ENCODE measurements at places on chromosomes 11 and 22.

- DNase-seq, result no peak
Measured at GRCh38 chr11:113163291-113164030, 150.9 kb upstream of the TTC12 start.

GRCh38 chr11:109971184-109971523 lies 122.0 kb upstream of the ZC3H12C start:
- no peak for DNase-seq

GRCh38 chr11:63907808-63908530 lies 9.0 kb downstream of the RCOR2 start:
- no peak for DNase-seq

DNA sequence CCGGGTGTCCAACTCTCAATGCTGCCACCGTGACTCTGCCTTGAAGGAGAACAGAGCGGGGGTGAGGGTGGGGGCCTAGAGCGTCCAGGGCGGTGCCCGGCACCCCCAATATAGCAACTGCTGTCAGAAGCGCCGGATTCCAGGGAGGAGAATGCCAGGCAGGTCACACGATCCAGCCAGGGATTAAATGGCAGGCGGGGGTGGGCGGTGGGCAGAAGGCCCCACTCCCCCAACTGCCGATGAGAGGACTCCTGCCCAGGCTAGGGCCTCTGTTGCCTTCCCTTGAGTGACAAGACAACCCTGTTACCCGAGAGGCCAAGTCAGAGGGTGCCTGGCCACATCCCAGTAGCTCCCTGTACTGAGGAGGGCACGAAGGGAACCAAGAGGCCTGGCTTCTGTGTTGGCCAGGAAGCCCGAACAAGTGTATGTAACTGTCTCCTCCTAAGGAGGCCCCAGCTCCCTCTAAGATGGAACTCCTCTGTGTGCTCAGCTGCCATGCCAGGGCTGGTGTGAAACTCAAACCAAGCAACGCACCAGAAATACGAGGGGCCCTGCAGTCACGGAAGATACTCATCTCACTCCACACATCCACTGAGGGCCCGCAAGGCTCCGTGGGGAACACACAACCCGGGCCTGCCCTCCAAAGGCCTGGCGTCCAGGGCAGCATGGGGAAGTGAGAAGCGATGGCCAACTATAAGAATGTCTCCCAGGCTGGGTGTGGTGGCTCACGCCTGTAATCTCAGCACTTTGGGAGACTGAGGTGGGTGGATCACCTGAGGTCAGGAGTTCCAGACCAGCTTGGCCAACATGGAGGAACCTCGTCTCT lies 3.0 kb downstream of the PACSIN3 start:
- no peak for DNase-seq

DNA sequence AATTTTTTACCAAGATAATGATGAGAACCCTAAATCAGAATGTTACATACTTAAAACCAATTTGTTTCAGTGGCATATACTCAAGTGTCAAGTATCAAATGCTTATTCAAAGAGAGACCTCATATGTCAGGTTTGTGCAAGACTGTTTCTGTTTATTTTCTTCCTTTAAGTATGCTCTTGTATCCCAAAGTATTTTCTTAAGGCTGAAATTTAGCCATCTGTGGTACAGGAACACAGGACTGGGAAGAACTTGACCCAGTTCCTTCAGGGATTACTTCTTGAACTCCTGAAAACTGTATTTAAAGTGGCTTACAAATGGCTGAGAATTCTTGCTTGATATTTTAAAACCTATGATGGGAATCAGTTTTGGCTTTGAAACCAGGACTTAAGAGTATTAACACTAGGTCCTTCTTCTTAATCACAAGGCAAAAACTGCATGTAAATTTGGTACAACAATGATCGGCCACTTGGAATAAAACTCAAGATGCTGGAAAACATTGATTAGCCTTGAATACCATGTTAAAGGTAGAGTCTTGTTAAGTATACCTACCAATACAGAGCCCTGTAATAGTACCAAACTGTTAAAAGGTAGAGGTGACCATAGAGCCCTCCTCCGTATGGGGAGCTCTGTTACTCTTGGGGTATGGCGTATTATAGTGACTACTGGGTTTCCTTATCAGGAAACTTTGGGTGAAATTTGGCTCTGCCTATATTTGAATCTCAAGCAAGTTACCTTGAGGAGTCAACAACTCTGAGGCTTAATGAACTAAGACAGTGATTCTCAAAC lies 95.9 kb downstream of the BLID start:
- no peak for DNase-seq

- DNase-seq, result no peak
Measured at GRCh38 chr11:117045196-117045595, 53.0 kb downstream of the SIK3 start.

DNA sequence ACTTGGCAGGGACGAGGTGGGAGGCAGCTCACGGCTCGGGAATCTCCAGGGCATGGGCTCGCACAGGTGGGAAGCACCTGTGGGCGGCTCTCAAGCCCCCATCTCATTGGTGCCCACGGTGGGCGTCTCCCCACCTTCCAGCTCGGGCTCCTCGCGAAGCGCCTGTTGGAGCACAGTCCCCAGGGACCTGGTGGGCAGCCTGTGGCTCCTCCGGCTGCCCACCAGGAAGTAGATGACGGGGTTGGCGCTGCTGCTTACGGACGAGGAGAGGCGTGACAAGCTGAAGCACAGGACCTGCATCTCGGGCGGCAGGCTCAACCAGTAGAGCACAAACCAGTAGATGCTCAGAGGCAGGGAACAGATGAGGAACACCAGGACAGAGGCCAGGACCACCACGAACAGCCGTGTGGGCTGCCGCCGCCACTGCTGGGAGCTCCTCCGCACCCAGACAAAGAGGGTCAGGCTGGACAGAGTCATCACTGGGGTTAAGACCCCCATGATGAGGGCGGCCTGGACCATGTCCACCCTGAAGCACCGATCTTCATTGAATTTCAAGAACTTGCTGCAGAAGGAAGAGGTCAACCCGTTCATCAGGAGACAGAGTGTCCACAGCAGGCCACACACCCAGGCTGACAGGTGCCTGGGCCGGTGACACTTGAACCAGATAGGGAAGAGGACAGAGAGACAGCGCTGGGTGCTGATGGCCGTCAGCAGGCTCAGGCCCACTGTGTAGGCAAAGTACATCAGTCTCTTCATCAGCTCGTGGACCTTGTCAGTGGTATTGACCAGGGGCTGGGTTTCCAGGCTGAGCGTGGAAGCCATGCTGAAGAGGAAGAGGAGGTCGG lies 633 bp downstream of the MRGPRD start:
- DNase-seq, result no peak

DNA sequence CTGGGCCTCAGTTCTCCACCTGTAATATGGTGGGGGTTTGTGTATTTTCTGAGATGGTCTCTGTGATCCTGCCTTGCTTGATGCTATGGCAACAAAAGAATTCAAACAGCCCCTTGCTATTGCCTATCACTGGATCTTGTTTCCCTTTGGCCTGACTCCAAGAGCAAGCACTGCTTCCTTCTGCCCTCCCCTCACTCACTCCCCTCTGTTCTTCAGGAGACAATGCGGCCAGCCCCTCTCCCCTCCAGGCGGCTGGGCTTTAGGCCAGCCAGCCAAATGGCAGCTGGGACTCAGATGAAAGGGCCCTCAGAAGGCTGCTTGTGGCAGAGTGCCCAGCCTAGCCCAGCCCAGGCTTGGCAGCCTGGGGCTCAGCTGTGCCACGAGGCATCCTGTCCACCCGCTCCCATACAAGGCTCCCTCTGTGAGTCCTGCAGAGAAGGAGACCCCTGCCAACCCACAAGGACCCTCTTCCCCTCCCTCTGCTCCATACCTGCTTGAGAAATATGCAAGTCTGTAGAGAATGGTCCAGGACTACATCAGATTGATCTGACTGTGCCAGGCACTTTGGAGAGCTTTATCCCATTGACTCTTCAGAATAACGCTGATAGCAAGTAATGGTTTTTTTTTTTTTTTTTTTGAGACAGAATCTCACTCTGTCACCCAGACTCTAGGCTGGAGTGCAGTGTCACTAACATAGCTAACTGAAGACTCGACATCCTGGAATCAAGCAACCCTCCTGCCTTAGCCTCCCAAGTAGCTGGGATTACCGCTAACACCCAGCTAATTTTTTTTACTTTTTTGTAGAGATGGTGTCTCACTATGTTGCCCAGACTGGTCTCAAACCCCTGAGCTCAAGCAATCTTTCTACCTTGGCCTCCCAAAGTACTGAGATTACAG lies 7.6 kb upstream of the KCTD14 start:
- no peak for DNase-seq

DNA sequence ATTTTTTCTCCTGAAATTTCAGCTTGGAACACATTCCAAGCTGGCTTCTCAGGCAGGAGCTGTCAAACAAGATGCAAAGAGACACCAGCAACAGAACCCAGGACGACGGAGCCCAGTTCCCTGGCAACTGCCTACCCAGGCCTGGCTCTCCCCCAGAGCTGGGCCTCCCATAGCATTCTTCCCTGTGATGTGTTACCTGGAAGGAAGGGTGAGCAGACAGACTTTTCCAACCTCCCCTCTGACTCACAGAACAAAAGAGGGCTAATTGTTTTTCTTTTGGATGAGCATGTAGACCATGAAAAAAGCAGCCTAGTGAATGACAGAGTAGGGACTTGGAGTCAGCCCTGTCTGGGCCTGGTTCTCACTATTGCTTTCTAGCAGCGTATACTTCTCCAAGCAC lies 55.3 kb upstream of the BMAL1 start:
- no peak for DNase-seq

GRCh38 chr11:44559207-44559939 lies 6.1 kb upstream of the CD82 start:
- DNase-seq, result no peak

- DNase-seq, result no peak
Measured at GRCh38 chr22:43202756-43203410, 15.9 kb upstream of the TTLL12 start.

- DNase-seq, result no peak
Measured at GRCh38 chr11:61828629-61829407, 718 bp downstream of the FADS2 start.

DNA sequence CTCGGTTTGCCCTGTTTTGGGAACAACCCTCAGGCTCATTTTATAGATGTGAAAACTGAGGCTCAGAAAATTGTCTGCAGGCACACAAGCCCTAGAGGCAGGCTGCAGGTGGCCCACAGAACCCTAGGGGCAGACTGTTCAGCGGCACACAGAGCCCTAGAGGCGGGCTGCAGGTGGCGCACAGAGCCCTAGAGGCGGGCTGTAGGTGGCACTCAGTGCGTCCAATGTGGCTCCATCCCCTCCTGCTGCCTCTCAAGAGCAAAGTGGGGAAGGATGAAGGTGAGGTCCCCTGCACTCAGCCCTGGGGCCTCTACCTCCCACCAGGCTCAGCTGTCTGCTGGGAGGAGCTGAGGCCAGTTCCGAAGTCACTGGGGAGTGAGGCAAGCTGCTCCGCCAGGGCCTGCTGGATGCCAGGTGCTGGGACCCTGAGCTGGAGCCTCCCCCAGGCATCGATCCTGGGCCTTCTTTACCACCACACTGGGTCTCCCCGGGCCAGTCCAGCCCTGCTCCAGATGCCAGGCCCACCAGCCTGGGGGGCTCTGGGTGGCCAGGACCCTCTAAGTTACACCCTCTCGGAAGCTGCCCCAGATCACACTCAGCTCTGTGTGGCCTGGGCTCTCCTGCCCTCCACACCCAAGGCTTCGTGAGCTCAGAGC lies 2.3 kb downstream of the ACY3 start:
- DNase-seq, result no peak

- DNase-seq, result no peak
Measured at GRCh38 chr11:8091721-8092120, 10.7 kb downstream of the TUB start.

GRCh38 chr11:44834846-44835245 lies 108.1 kb downstream of the TSPAN18 start:
- DNase-seq, result no peak

DNA sequence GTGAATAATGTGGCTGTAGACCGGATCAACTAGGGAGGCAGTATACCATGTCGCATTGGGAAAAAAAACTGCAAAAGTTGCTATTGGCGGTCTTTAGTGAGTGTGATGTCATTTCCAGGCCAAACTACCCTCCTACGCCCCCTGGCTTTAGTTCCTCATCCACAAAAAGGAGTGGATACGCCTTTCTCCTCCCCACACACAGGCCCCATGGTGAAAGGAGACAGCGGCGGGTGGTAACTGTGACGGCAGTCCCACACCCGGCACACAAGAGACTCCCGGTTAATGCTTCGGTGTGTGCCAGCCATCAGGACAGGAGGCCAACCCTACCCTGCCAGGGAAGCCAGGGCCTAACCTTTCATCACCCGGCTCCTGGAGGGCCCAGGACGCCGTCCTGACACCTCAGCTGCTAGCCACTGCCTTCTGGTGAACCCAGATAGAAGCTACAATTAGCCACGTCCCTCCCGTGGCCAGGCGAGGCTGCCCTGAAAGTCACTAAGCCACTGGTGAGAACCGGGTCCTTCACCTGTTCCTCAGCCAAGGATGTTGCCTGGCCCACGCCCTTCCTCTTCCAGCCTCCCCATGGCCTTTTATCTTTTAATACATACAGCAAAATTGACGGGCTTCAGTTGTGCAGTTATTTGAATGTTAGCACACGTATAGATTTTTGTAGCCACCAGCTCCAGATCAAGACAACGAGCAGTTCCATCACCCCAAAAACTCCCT lies 10.8 kb downstream of the TP53I11 start:
- no peak for DNase-seq

DNA sequence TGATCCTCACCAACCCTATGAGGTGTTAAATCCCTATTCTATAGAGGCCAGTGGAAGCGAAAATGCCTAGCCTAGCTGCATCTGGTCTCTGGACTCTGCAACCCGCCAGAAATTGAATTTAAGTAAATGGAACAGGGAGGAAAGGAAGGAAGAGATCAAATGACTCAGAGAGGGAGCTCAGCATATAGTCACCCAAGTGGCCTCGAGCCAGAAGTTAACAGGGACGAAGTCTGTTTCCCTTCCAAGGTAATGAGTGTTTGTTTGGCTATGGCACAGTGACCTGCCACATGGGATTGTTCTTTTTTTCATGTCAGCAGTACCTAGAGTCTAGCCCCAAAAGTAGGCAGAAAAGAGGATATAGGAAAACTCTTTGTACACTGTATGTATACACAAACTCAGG lies 66.3 kb downstream of the PAK1 start:
- DNase-seq, result no peak

DNA sequence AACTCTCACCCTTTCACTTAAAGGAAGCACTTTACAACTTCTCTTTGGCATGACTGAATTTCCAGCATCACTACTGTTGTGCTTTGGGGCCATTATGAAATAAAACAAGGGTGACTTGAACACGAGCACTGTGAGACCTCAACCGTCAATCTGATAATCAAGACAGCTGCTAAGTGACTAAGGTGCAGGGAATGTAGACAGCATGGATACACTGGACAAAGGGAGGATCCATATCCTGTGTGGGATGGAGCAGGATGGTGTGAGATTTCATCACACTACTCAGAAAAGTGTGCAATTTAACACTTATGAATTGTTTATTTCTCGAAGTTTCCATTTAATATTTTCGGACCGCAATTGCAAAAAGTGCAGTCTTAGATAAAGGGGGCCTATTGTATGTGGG lies 16.1 kb upstream of the EXPH5 start:
- no peak for DNase-seq

Measured in stimulated activated CD8-positive, alpha-beta memory T cell treated with anti-CD3 and anti-CD28 coated beads, Interleukin-7, amount 100 ng/mL, for 1 hour (primary cell).